ENCODE measurements at places on chromosomes 12 and 14.

GRCh38 chr12:114688256-114688845 lies 4.4 kb upstream of the TBX3 start:
- no peak for DNase-seq

- no peak for DNase-seq
Measured at GRCh38 chr12:49524660-49525324, 14.0 kb upstream of the KCNH3 start.

- DNase-seq = no peak
Measured at GRCh38 chr14:96057738-96058137, 18.6 kb downstream of the C14orf132 start.

DNA sequence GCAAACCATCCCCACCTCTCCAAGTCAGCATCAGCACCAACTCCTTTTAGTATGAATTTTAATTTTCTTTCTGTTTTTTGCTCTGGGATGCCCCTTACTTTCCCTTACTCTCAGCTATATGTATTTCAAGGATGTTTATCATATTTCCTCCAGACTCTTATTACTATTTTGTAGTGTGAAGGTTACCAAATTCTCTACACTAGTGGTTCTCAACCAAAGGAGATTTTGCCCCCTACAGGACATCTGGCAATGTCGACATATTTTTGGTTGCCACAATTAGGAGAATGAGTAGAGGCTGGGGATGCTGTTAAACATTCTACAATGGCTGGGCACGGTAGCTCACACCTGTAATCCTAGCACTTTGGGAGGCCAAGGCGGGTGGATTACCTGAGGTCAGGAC lies 29.1 kb upstream of the SOS2 start:
- no peak for DNase-seq

GRCh38 chr12:55982319-55982936 lies 8.6 kb downstream of the RAB5B start:
- DNase-seq = no peak
